Activated CD8-positive, alpha-beta memory T cell treated with anti-CD3 and anti-CD28 coated beads for 24 hours (primary cell): ENCODE measurements at places on chromosomes 1 and 21.

- DNase-seq, result no peak
Measured at GRCh38 chr1:225460021-225460736, 32.3 kb upstream of the LBR start.

GRCh38 chr1:172383536-172383935, 36.9 kb upstream of the C1orf105 start:
- no peak for DNase-seq

- DNase-seq, result no peak
Measured at GRCh38 chr1:167427848-167428247, 90.5 kb downstream of the CD247 start.

DNA sequence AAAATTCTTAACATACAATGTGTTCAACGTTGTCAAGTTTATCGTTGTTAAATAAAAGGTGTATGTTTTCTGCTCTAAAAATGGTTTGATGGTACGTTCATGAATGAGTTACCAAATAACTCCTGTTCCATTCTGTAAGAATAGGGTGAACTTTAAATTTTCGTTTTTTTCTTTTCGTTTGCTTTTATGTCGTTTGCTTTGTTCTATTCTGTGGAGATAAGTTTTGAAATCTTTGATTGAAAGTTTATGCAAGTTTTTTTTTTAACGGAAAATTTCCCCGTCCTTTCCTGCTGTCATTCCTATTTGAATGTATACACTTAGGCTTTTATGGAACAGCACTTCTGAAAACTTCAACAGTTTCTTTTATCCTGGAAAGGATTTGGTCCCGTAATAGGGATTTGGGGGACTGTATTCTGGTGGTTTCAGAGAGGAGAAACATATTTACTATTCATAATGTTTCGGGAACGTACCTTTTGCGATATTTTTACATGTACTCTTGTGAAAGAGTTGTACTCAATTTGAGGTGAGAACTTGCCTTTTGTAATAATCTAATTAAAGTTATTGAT, 1.7 kb downstream of the DR1 start:
- no peak for DNase-seq

DNA sequence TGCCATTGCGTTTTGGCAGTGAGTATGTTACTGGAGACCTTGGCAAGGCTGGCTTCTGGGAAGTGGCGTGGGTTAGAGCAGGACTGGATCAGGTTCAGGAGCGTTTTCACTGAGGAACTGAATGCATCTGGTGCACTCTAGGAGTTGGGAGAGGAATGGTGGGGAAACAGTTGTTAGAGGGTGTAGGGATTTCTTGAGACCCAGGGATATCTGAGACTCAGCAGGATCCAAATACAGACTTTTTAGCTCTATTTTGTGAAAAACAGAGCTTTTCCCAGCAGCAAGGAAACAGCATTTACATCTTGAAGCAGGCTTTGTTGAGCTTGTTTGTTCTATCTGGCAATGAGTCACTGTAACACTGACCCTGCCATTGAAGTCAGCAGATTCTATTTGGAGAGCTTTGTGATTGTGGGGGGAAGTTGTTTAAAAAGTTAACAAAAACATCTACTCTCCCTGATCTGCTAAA, 56.9 kb upstream of the NRIP1 start:
- no peak for DNase-seq

DNA sequence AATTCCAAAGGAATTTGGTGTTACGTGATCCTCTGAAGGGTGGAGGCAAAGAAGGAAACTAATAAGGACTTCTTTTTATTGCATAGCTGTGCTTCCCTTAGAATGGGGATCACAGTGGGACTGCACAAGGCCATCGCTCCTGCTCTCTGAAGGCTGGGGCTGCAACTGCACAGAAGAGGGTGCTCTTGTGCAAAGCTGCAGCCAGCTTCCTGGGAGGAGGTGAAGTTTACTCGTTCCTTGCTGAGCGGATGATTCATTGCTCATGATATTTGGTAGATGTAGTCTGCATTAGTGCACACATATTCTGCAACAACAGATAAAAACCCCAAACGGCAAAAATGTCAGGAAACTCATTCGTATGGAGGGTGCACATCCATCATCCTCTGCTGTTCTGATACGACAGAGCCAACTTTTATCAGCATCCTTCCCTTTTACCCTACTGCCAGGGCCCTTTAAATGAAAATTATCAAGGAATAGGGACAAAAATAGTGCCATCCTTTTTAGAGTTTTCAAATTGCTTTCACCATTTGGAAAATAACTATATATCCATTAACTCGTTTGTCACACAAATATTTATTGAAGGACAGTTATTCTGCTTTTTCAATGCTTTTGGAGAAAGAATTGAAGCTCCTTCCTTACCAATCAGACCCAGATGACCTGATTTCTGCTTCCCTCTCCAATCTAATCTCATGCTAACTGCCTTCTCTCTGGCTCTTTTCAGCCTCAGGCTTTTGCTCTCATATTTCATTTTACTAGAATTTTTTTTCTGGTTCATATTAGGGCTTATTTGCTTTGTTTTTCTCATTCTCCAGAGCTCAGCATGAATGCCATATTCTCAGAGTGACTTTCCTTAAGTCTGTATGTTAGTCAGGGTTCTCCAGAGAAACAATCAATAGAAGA, 263.6 kb downstream of the DUSP10 start:
- peak; percentile 68 for DNase-seq

- no peak for DNase-seq
Measured at GRCh38 chr1:9558271-9558945, 19.1 kb downstream of the SLC25A33 start.

GRCh38 chr1:85473390-85473789, 8.4 kb upstream of the DDAH1 start:
- no peak for DNase-seq

DNA sequence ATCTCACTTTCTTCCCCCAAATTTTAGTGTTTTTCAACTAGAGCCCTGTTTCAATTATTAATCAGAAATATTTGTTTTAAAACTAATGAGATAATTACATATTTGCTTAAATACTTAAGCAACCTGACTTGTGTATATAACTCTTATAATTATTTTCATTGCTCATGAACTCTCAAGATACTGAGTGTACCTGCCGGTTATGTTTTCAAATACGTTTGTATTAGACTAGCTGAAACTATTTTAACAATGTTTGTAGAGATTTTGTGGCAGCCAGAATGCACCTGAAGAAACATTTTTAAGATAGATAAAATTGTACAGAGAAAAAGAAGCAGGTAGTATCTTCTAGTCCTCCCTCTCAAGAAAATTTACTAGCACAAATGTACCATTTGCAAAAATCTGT, 140.6 kb upstream of the CXADR start:
- DNase-seq, result no peak

DNA sequence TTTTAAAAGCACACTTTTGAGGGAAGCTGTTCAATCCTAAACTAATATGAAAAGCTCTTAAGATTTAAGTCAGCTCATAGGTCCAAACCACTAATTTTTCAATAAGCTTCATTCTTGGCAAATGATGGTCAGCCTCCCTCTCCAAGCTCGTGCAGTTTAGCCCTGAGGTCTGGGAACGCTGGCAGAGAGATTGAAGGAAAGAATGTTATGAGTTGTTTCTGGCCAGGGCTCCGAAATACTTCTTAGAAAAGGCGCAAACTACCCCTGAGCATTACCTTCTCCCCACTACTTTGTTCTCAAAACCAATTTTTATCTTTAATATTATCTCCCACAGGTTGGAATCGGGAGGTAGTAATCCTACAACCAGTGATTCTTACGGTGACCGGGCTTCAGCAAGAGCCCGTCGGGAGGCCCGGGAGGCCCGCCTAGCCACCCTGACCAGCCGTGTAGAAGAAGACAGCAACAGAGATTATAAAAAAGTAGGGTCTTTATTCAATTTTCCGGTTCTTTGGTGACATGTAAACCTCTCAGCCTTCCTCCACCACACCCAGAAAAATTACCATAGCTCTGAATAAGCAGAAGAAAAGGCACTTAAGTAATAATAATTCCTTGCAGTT, 147.7 kb downstream of the SYT2 start:
- no peak for DNase-seq

GRCh38 chr1:2105781-2106524, 55.7 kb downstream of the PRKCZ start:
- DNase-seq, result no peak

DNA sequence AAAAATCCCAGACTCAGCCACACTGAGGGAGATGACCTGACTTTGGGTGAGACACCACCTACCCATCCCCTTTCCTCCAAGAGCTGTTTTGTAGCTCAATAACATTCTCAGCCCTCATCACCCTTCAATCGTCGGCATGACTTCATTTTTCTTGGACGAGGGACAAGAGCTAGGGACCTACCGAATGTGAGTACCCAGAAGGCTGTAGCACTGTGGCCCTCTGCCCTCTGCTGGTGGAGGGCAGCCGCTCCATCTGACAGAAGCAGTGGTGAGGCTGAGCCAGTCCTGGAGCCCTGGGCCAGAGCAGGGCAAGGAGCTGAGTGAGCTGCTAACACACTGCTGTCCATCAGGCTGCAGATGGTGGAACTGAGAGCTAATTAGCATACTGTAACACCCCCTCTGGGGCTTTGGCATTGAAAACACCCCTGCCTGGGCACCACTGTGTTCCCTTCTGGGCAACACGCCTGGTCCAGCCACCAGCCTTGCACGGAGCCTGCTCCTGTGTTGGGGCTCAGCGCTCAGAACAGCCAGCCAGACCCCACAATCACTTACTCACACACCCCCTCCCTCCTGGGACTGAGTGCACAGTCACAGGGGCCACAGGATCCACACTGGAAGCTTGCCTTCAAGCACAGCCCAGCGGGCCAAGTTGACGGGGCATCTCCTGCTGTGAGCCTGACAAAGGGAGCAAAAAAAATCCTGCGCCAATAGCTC, 18.3 kb upstream of the ALPL start:
- DNase-seq, result no peak

DNA sequence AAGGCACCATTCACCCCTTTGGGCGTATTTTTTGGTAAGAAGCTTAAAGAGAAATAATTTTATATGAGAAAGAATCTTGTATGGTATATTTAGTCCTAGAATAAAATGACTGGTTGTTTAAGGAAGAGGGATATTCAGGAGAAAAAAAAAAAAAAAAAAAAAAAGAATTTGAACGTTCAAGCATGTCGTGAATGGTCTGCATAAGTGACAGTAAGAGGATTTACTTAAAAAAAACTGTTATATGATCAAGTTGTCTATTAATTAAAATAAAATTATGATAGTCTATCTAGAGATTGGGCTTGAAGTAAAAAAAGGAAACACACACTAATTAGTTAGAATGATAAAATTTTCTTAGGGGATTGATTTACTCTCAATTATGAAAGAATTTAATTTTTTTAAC, 11.7 kb upstream of the OR14I1 start:
- no peak for DNase-seq
